ENCODE measurements at places on chromosomes 1 and 21.

- no peak for DNase-seq
Observed at GRCh38 chr21:46570119-46570518, 34.8 kb downstream of the S100B start.

GRCh38 chr1:226432586-226433340, 24.9 kb upstream of the PARP1 start:
- DNase-seq: no peak

DNA sequence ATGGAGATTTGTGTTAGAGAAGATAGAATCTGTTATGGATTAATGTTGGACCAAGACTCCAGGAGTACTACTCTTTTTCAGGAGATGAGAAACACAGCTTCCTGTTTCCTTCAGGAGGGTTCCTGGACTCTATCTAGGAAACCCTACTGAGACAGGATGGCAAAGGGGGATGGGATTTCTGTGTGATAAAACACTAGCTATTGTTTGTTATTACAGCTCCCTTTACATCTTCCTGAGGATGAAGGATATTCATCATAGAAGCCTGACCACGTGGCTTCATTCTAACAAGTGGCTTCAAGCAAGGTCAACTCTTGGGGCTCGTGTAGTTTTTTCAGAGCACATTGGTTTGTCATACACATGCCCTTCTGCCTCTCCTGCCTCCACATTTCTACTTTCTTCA, 33.3 kb downstream of the RGL1 start:
- DNase-seq: no peak

GRCh38 chr1:154973344-154974101, 958 bp upstream of the CKS1B start:
- DNase-seq: peak; percentile 96

GRCh38 chr1:3547055-3548005, 64.0 kb downstream of the MEGF6 start:
- no peak for DNase-seq

DNA sequence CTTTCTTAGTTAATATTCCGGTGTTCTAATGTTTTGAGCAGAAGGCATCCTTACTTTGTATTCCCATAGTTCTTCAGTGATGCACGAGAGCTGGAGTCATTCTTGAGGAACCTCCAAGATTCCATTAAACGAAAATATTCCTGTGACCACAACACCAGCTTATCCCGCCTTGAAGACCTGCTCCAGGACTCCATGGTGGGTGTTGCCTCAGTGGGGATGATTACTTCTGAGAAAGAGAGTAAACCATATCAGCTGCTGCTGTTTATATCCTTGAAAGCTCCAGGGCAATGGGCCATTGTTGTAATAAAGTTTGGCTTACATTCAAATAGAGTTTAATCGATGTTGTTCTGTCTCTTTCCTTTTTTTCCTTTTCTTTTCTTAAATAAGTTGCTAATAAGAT, 93.1 kb downstream of the MACF1 start:
- DNase-seq: no peak

- no peak for DNase-seq
Observed at GRCh38 chr1:204227351-204227750, 13.6 kb upstream of the GOLT1A start.

- peak; percentile 30 for DNase-seq
Observed at GRCh38 chr21:16117331-16117730, 387.5 kb downstream of the USP25 start.

DNA sequence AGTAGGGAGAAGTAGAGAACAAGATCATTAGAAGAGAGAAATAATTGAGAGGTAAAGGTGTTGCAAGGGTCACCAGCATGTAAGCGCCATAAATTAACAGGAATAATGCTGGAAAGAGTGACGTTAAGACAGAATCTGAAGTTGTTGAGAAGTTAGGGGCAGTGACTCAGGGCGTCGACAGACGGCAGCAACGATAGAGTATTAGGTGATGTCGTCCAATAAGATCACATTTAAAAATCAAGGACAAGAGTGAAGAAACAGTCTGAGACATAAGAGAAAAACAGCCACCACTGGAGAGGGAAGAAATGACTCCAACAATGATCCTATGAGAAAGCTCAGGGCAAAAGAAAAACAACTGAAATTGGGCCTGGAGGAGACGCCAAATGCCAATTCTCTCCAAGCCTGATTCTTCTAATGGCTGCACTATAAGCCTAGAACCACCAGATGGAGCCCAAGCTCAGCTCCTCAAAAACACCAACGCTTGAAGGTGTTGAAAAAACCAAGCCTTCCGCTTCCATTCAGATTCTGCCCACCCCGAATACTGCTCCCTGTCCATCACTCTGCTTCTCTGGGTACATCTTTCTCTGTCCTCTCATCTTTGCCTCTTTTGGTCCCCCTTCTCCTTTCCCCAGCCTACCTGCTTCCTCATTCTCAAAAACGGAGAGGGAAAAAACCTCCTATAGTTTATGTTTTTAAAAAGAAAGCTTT, 70.0 kb downstream of the LUZP1 start:
- DNase-seq: peak; percentile 66

- DNase-seq: no peak
Observed at GRCh38 chr1:16986962-16987361, 6.5 kb upstream of the MFAP2 start.

- DNase-seq: no peak
Observed at GRCh38 chr1:168223681-168224540, 1.9 kb upstream of the SFT2D2 start.

- peak; percentile 43 for DNase-seq
Observed at GRCh38 chr1:2545754-2546514, 10.2 kb upstream of the TNFRSF14 start.

DNA sequence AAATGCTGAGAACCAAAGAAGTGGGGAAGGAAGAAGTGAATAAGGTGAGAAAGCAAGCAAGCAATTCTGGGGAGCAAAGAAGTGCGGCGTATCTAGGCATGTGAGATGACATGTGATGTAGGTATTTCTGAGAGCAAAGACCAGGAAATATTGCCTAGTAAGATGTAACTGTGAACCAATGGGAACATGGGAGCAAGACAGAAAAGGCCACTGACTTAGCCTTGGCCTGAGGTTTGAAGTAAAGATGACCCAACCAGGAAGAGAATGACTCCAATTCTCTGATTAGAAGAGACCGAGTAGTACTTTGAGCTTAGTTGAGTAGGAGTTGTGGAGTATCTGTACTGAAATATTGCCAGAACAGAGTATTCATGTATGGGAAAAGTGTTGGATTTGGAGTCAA, 31.1 kb downstream of the SLAMF6 start:
- no peak for DNase-seq

DNA sequence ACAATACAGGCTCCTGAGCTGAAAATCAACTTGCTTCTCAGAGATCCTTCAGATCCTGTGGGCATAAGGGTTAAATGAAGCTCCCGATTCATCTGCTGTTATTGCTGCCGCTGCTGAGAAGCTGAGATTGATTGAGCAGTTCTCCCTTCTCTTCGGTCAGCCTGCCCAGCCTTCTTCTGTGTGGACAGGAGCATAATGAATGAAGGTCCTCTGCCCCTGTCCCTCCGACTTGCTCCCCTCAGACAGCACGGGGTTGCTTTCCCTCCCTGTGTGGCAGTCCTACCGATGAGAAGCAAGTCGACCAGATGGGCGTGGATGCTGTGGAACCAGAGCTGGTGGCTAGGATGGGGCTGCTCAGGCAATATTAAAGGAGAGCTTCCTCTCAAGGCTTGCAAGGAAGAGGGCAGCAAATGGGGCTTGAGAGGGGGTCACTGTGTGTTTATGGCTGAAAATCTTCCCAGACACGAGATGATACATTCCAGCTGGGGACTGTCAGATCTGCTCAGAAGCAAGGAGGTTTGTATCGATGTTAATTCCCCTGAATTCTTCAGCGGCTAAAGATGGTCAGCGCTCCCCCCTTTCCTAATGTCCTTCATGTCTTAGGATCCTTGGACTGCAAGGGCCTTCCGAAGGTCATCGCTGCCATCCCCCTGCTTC, 63.9 kb upstream of the GOLT1A start:
- DNase-seq: no peak

DNA sequence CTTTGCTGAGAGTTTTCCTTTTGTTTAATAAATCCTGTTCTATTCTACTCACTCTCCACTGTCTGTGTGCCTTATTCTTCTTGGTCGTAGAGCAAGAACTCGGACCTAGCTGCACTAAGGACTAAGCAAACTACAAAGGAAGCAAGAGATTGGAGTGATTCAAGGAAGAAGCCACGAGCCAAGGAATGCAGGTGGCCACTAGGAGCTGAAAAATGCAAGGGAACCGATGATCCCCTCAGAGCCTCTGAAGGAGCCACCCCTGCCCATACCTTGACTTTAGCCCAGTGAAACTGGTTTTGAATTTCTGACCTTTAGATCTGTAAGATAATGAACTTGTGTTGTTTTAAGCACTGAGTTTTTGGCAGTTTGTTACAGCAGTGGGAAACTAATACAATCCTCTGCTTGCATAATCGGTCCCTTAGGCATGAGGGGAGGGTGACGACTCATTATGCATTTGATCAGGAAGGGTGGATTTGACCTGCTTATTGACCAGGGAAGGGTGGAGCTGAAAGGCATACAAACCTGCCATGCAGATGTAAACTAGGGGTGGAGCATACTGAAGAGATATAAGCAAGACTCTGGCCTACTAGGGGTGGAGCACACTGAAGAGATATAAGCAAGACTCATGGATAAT, 6.2 kb upstream of the CA6 start:
- DNase-seq: no peak

- DNase-seq: no peak
Observed at GRCh38 chr1:165344198-165344597, 12.3 kb downstream of the LMX1A start.

DNA sequence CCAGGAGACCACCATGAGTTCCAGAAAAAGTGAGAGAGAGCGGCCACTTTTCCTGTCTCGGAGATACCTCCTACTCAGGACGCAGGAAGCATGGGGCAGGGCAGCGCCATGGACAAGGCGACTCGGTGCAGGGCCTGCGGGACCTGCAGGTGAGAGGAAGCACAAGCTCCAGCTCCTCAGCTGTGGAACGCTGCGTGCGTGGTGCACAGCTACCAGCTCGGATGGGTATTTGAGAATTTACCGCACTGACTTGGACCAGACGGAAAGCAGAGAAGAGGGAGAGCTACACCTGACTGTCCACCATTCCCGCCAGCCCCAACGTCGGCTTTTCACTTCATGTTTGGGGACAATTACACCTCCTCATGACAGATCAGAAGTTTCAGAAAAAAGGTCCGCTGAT, 8.2 kb upstream of the CDK11A start:
- no peak for DNase-seq

DNA sequence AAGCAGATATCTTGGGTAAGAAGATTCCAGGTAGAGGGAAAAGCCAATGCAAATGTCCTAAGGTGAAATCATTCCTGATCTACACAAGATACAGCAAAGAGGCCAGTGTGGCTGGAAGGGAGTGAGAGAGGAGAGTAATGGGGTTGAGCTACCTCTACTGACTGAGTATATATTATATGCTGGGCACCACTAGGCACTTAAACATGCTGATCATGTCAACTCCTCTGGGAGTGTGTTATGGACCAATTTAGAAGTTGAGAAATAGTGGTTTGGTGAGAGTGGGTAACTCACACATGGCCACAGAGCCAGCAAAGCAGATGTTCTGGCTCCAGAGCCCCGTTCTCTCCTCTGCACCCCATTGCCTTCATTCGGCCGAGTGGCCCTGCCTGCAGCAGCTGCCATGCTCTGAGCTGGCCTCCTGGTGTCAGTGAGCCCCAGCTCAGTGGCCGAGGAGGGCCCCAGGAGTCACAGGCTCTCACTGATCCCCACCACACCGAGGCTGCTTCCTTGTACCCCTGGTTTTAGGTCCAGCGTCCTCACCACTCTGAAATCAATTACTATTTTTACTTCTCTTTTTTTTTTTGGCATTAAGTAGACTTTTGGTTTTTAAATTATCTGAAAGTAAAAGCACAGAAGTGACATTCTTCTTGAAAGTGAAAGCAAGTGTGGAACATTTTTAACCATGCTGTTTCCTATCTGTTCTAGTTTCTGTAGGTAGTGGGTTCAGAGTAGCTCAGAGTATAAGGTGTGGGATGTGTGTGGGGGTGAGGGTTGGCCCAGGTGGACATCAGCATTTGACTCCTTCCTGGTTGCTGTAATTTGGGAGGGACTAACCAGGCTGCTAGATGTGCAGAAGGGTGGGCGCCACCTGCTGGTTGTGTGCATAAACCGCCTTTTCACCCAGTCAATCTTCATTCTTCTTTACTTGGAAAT, 45.8 kb upstream of the CRNN start:
- DNase-seq: peak; percentile 49

- DNase-seq: no peak
Observed at GRCh38 chr1:193525917-193526710, 339.7 kb upstream of the B3GALT2 start.

DNA sequence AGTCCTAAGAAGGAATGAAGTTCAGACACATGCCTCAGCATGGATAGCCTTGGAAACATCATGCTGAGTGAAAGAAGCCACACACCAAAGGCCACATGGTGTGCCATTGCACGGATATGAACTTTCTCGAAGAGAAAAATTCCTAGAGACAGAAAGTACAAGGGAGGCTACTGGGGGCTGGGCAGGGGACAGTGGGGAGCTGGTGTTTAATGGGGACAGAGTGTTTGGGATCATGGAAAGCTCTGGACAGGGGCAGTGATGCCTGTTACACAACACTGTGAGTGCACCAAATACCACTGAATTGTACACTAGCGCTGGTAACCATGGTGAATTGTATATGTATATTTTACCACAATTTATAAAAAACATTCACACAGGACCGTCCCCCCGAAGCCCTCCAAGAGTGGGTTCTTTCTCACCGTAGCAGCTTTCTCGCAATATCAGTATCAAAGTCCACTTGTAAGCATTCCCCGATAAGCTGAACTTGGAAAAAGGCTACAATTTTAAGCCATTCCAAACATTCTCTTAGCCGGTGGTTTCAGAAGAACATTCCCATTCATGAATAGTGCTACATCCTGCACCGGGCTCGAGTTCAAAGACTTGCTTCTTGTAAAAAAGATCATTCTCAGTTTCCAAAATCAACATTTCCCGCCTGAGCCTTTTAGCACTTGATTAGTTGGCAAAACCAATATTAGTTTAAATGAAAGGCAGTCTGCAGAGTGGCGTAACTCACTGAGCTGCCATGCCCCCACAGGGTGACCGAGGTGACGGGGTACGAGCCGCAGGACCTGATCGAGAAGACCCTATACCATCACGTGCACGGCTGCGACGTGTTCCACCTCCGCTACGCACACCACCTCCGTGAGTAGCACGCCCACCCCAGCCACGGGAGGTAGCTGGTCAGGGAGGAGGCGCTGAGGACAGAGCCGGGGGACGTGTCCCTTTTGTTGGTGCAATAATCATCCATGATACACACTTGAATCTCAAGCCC, 31.7 kb downstream of the SIM2 start:
- DNase-seq: no peak

DNA sequence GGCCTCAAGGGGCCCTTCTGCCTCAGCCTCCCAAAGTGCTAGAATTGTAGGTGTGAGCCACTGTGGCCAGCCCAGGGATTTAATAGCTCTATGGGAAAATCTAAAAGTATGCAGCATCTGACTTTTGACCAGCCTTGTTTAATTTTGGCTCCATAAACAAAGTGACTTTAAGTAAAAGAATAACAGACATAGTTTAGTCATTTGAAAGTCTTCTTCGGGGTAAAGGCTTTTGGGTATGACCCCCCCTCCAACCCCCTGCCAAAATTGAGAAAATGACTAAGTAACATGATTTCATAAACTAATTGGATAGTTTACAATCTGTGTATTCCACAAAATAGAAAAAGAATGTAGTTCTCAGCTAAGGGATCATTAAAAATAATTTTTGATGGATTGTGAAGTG, 17.0 kb downstream of the GPBP1L1 start:
- DNase-seq: no peak

- no peak for DNase-seq
Observed at GRCh38 chr1:30185809-30186208, 537.6 kb downstream of the MATN1 start.

- DNase-seq: peak; percentile 91
Observed at GRCh38 chr1:210291786-210292230, 36.9 kb upstream of the HHAT start.
